ENCODE measurements at places on chromosomes 3 and 15.

- DNase-seq: no peak
Observed at GRCh38 chr3:106963442-106963841, 413.8 kb upstream of the CCDC54 start.

DNA sequence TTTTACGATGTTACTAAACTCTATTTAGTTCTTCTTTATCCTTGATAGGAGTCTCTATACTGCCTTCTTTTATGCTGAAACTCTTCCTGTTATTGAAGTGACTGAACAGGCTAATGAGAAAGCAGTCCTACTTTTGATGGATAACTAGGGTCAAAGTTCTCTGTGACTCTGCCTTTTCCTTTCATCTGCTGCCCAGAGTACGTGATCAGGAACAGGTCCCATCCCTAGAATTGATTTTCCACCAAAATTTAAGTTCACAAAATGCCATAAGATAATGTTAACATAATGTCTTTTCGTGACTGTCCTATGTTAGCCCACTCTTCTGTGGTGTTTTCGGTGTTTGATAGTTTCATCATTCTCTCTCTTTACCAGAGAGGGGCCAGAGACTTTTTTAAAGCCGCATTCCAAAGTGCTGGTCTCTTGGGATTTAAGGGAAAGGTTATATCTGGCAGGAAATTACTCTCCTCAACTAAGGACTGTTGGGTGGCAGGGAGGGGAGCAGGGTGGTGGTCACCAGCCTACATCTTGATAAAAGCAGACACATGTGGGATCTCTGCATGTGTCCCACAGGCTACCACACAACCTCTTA is 50.3 kb upstream of the PLXND1 start:
- no peak for DNase-seq

DNA sequence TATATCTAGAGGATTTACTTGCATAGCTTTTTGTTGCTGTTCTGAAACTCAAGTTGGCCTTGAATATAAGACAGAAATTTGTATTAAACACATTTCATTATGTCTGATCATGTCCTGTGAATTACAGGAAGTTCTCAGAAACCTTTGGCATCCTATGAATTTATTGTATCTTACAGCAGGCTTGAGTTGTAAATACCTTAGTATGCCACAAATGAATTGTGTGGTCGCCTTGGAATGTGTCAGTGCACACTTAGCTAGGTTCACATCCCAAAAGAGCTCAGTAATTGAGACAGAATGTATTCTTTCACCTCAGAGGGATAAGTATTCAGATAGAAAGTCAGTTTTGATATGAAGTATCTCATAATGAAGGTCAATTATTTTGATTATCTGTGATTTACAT is 83.4 kb downstream of the NEK11 start:
- no peak for DNase-seq

- DNase-seq: no peak
Observed at GRCh38 chr3:100537646-100538338, 45.4 kb downstream of the TMEM45A start.

DNA sequence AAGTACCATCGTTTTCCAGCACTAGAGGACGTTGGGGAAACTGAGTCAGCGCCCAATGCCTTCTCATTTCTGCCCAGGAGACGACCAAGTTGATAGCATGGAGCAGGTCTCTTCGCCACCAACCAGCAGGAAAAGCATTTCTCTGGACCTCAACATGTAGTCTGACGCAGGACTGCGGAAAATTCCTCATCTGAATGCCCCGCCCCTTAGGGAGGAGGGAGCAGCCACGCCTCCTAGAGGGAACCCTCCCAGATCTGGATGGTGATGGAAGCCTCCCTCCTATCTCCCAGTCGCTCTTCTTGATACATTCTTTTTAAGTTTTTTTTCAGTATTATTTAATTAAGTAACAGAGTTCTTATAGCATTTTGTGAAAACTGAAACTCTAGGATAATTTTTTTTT is 17.4 kb upstream of the MINDY4B start:
- no peak for DNase-seq

GRCh38 chr3:129371041-129371826 is 57.2 kb downstream of the EFCAB12 start:
- no peak for DNase-seq
